ENCODE measurements at places on chromosomes 5 and 9.

DNA sequence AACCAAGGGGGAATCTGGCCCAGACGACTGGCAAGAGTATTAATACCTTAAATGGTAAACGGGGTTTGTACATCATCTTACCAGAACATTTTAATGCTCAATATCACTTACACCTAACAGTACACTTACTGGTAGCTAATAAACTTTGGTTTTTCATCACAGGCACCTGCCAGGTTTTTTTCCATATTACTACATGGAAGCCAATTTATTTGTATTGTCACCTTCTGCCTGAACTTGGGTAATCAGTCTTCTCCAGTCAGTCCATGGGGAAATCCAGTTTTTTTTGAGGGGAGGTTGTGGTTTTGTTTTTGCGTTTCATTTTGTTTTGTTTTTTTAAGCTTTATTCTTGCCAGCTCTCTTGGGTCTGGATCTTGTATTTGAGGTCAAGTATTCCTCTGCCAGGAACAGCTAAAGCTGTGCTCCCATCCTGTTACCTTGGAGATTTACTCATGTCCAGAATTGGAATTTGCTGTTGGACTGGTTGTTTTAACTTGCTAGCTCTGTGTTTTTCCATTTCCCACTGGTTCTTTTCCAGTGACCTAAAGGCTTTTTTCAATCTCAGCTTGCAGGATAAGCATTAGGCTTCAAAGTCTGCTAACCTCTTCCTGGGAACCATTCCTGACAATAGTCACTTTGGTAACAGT, 11.1 kb upstream of the NADK2 start:
- no peak for DNase-seq

DNA sequence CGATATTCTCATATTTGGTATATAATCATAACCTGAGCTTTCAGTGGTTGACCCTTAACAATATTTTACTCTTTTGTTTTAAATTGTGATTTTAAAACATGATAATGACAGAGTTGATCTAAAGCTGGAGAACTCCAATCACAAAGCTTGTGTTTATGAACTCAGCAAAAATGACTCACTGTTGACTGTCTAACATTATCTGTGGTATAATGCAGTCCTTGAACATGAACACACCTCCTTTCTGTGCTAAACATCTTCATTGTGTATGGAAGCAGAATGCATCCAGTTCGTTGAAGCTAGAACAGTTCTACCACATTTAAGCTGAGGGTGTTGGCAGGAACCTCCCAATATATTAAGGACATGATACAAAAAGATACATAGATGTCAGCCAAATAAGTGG, 1030.2 kb upstream of the SEMA6A start:
- no peak for DNase-seq

DNA sequence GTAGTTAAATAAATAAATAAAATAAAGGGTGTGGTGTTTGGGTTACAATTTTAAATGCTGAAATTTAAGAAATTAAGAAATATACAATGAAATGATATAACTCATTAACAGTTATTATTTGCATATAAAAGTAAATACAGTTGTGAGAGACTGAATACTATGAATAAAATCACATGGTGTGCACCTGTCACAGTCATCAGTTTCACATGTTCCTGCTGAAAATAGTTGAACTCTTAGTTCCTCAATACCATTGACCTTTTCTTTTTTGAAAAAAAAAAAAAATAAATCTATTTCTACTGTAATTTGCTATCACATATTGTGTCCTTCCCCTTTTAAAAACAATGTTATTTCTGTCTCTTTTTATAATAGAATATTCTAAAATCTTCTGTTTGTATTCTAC, 130.9 kb upstream of the CHD1 start:
- no peak for DNase-seq

- no peak for DNase-seq
Measured at GRCh38 chr5:139995929-139996328, 47.2 kb downstream of the NRG2 start.

- no peak for DNase-seq
Measured at GRCh38 chr9:84238652-84239051, 101.9 kb downstream of the SLC28A3 start.

DNA sequence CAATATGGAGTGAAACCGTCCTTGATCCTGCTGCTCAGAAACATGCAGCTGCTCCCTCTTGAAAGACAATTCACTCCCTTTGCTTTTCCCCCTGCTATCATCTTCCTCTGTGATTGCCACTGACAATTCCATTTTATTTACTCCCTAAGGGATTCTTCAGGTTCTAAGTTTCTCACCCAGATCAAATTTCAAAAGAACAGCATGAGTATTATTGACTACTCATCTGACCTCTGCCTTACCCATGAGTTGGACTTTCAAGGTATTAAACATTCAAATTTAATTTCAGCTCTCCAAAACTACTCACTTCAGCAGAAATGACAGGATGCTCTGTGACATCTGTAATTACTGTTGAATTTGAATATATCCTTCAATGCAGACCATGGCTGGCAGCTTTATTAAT, 236.5 kb upstream of the HAPLN1 start:
- DNase-seq = peak; percentile 7

GRCh38 chr9:133278161-133279114, 3.4 kb upstream of the ABO start:
- peak; percentile 7 for DNase-seq
